Stimulated activated CD8-positive, alpha-beta memory T cell treated with anti-CD3 and anti-CD28 coated beads, Interleukin-2, amount 100 ng/mL, for 1 hour (primary cell): ENCODE measurements at places on chromosomes 4 and X.

- DNase-seq = no peak
These were observed 12.4 kb downstream of the SMIM14 start for GRCh38 chr4:39626261-39626660.

DNA sequence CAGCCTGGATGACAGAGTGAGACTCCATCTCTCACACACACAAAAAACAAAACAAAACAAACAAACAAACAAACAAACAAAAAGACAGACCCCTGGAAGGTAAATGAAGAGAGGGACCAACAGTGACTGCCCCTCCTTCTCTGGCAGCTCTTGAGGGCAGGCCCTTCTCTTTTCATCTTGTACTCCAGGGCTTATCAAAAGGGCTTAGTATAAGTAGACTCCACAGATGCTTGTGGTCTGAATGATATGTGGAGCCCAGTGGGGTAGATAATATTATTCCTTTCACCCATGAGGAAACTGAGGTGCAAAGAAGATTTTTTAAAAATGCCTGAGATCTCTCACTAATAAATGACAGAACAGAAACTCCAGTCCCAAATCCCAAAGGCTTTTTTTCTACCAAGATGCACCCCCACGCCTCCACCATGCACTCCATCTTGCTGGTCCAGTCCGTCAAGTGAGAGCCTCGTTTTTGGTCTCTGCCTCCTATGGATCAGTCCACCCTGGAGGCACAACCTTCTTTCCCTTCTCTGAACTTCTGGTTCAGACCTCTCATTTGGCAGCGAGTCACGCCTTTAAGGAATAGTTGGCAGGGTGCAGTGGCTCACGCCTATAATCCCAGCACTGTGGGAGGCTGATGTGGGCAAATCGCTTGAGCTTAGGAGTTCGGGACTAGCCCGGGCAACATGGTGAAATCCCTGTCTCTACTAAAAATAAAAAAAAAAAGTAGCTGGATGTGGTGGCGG is 17.0 kb upstream of the CHRNA9 start:
- DNase-seq = no peak

DNA sequence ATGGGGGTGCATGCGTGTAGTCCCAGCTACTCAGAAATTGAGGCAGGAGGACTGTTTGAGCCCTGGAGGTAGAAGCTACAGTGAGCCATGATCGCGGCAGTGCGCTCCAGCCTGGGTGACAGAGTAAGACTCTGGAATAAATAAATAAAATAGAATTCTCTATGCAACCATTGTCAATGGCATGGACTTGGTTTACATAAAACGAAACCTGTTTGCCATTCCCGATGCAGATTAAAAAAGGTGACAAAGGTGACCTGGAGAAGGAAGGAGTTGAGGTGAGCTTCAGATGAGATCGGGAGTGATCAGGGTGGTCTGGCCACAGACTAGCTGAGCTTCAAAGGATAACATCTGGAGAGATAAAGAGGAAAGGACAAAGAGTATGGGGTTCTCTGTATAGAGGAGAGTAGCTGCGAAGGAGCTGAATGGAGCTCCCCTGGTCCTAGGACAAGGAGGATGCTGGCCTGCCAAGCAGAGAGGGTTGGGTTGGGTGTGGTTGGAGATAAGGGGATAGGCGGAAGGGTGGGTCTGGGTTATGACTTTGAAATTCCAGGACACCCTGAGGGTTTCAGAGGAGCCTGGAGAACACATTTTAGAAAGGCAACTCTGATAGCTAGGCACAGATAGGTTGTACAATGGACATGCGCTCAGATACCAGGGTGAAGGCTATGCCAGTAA is 98.6 kb downstream of the RBM47 start:
- no peak for DNase-seq

GRCh38 chrX:133171962-133172708 is 46.0 kb downstream of the TFDP3 start:
- no peak for DNase-seq

DNA sequence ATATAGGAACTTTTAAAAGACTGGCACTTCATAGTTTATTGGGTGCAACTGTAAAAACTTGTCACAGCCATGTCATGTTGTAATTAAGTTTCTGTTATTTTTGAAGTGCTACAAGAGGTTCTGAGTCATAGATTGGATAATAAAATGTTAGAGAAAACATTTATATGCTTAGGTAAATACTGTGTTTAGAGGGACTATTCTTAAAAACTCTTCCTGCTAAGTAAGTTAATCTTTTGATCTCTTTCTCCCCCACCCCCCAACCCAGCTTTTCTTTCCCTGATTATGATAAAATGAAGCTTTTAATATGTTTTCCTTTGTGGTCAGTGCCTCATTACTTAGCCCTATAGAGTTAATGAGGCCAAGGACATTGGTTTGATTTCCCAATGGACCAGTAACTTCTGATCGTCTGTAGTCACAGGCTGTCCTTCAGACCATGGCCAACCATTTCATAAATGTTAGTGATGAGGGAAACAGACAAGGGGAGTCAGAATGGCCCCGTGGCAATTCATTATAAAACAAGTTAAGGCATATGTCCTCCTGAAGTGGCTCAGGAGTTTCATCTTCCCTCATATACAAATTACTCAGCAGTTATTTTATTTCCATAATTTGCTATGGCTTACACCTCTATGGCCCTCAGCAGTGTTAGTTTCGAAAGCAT is 3.9 kb upstream of the PDLIM5 start:
- DNase-seq = no peak

GRCh38 chrX:40623665-40624064 is 437 bp downstream of the MPC1L start:
- no peak for DNase-seq

GRCh38 chr4:86720508-86721068 is 126.5 kb downstream of the PTPN13 start:
- no peak for DNase-seq

GRCh38 chrX:11099465-11099864 is 11.7 kb upstream of the HCCS start:
- no peak for DNase-seq

- no peak for DNase-seq
These were observed 4.9 kb upstream of the ZNF630 start for GRCh38 chrX:48076343-48076742.

DNA sequence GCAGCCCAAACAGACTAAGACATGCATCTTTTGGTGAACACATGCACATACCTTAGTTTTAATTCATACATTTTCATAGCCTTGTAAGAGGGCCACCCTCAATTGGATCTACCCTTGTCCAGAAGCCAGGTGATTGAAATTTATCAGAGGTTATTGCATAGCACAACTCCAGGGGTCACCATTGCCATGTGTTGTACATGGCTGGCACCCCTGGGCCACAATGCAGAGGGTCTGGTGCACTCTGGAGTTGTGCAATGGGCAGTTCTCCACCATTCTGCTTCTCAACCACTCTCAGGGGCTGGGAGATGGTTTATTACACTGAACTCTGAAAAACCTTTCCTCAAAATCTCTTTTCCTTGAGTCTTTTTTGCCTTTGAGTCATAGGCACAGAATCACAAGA is 184.4 kb upstream of the CXorf66 start:
- DNase-seq = no peak
